ENCODE measurements at places on chromosomes 6 and 20. TPM values are rescaled to one million over a fixed set of nuclear protein-coding genes. Genes with fewer than 3 reads are reported as not detected.

GRCh38 chr6:47437592-47437991 lies 40.0 kb upstream of the CD2AP start:
- no peak for DNase-seq

GRCh38 chr6:106829451-106829850 lies 145.1 kb downstream of the CD24 start:
- no peak for DNase-seq

DNA sequence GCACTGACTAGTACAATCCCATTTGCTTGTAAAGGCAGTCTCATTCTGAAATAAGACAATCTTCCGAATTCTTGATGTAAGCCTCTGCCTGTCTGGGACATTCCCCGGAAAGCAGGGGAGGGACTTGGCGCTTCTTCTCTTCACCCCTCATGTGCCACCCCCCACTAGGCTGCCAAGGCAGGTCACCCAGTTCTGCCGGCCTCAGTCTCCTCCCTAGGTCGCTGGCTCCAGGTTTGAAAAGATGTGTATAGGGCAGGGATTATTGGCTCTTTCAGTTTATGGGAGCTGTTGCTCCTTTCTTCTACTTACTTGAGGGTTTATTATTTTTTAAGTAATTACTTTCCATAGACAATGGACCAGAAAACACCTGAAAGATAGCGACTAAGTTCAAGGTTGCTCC lies 158.1 kb upstream of the RPS6KA2 start:
- no peak for DNase-seq

- no peak for DNase-seq
Observed at GRCh38 chr20:35902545-35902941, 51.8 kb downstream of the SCAND1 start.

- DNase-seq, result no peak
Observed at GRCh38 chr20:45367126-45367525, 4.2 kb downstream of the SYS1 start.

GRCh38 chr20:1304710-1305515 lies 24.0 kb downstream of the SDCBP2 start:
- DNase-seq, result peak; percentile 47

GRCh38 chr6:14373648-14374437 lies 256.3 kb downstream of the CD83 start:
- no peak for DNase-seq

DNA sequence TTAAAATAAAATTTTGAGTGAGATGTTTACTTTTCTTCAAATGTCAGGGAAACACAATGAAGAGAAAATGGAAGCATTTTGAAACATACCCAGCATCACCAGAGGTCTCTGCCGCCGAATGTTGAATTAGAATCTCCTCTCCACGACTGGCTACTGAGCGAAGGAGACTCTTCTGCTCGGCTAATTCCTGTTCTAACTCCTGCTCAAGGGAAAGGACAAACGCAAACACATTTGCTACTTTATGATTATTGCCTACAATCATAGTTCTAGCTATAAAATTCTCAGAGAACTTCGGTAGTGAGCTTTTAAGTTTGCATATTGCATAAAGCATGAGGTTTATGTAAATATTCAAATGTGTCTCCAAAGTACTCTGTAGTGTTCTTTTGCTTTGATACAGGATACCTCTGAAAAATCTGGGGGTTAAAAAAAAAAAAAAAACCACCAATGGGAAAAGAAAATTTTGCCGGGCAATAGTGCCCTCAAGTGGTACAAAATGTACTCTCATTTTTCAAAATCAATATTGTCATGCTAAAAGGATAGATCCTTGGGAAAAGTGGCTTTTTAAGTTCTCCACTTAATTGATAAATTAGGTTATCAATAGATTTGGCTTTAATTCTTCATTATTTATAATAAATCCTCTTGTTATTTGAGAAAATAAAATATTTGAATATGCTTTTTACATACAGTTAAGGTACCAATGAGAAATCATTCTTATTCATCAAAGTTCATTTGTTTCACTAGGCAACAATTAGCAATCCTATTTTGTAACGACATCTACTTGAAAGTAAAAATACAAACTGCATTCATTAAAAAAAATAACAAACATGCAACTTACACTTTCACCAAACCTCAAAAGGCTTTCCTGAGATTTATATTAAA lies 369.0 kb downstream of the SYNE1 start:
- DNase-seq, result peak; percentile 60

DNA sequence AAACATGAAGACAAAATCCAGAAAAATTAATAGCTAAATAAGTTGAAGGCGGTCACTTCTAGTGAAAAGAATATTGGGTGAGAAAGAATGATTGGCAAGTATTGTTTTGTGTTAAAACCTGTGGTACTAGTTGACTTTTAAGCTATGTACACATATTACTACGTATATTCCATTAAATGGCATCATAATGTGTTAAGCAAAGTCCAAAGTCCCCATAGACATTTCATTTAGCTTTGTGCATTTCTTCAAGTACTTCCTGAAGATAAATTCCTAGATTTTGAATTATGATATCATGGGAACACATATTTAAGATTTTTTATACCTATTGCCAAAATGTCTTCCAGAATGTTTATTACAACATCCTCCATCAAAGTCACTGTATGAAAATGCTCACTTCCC lies 272.7 kb upstream of the IRAK1BP1 start:
- no peak for DNase-seq

DNA sequence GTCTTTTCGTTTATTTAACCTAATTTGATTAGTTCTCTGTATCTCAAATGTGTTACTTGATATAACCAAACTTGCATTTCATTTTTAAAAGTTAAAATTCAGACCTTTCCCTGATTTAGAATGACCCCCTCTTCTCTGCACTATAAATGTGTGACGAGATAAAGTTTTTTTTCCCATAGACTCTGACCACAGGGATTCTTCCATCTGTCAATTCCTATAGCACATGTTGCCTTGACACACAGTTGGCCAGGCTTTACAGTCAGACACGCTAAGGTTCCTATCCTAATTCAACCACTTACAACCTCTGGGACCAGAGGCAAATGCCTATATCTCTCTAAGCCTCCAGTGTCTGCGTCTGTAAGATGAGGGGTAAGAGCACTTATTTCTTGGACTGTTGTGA lies 40.6 kb downstream of the KCNS1 start:
- no peak for DNase-seq

- no peak for DNase-seq
Observed at GRCh38 chr6:170057961-170058877, 232.7 kb downstream of the DLL1 start.

GRCh38 chr6:17831135-17831534 lies 124.4 kb upstream of the NUP153 start:
- no peak for DNase-seq

- DNase-seq, result no peak
Observed at GRCh38 chr20:57030611-57031600, 235.5 kb downstream of the BMP7 start.

DNA sequence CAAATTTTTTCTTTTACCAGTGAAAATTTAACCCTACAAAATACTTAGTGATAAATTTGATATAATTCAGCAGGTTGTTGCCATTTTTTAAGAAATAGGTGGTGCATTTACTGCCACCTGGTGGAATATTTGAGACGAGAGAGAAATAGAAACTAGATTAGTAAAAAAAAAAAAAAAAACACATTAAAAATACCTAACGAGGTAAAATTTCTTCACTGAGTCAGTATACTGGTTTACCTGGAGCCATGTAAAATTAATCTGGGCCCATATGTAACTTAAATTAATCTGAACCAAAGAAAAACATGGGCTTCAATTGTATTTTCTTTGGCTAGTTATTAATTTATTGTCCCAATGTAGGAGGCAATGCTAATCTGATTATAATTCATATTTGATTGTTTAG lies 520.8 kb downstream of the EPM2A start:
- DNase-seq, result peak; percentile 12

DNA sequence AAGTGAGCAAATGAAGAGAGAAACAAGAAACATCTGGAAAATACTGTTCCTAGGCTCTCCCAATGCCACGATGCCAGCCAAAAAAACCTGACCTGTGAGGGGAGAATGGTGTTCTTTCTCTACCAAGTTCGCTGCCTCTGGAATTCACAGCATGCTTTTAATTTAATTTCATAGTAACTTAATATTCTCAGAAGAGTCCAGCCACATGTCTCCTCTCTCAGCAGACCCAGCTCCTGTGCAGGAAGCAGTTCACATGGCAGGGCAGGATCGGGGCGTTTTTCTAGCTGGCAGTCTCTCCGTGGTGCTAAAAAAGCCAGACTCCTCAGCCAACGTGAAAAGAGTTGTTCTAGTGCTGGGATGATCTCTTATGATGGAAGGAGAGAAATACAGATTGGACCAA lies 57.5 kb downstream of the BFSP1 start:
- no peak for DNase-seq

DNA sequence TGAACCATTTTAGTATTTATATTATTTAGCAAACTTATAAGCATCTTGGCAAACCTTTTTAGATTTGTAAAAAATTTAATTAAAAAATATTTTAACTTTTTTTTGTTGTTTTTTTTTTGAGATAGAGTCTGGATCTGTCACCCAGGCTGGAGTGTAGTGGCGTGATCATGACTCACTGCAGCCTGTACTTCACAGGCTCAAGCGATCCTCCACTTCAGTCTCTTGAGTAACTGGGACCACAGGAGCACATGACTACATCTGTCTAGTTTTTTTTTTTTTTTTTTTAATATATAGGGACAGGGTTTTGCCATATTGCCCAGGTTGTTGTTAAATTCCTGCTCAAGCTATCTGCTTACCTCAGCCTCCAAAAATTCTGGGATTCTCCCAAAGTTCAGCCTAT lies 161.1 kb downstream of the EYS start:
- no peak for DNase-seq

DNA sequence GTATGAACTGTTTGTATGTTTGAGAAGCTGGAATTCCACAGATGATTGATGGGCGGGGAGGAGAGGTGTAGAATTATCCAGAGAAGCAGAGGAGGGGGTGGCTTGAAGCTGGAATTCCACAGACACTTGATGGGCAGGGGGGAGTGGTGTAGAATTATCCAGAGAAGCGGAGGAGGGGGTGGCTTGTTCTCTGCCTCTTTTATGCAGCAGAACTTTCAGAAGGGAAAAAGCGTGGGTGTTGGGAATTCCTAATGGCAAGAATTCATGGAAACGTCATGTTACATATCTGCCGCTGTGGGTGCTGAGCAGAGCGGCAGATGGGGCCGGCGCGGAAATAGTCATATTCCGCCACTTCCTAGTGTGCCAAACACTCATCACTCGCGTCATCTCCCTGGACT lies 167.9 kb upstream of the KCNG1 start:
- DNase-seq, result peak; percentile 7

DNA sequence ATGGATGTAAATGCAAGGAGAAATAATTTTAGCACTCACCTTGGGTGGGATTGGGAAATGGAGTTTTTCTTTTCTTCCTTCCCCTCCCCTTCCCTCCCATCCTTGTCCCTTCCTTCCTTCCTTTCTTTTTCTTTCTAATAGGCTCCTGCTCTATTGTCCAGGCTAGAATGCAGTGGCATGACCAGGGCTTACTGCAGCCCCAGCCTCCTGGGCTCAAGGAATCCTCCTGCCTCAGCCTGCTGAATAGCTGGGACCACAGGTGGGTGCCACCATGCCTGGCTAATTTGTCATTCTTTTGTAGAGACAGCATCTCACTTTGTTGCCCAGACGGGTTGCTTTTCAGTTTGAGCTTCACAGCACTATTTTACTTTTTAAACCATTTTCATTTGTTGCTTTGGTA lies 21.5 kb upstream of the ATRN start:
- DNase-seq, result no peak

GRCh38 chr6:143844006-143844405 lies 868 bp downstream of the LTV1 start:
- DNase-seq, result no peak

- peak; percentile 62 for DNase-seq
Observed at GRCh38 chr6:116217069-116217468, 36.8 kb downstream of the TSPYL4 start.

The ZGPAT gene
- 49.4 TPM for total RNA-seq

The ADGB gene
- not detected for total RNA-seq

The SLC17A2 gene
- not detected for total RNA-seq

The CAGE1 gene
- not detected for total RNA-seq

The HLA-F gene
- not detected for total RNA-seq

The PCK1 gene
- total RNA-seq, result not detected

The MOXD1 gene
- not detected for total RNA-seq

The COL9A1 gene
- total RNA-seq, result 16.5 TPM

The TTI1 gene
- total RNA-seq, result 32.9 TPM

The C6orf163 gene
- 0.34 TPM for total RNA-seq

Measured in G401 (cell line).